Ammon's horn (tissue), 1 donor: ENCODE measurements at places on chromosomes 5 and 9.

DNA sequence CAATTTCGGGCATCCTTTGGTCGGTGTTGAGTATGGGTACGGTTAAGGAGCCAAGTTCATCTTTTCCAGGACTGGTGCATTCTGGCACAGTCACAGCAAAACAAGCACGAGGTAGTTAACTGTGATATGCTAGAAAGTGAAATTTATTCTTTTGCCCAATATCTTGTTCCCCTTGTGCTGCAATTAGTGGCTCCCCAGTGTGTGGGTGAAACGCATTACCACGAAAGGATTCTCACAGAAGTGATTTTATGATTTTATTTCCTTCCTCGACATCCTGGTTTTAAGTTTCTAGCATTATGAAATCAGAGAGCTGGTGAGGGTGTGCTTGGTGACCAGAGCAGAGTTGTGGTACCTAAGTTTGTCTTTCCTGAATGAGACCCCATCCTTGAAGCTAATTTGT lies 1.5 kb downstream of the FRMPD1 start:
- DNase-seq: no peak

GRCh38 chr9:4762886-4763541 lies 22.0 kb upstream of the AK3 start:
- DNase-seq: no peak

- no peak for DNase-seq
These were observed 26.9 kb downstream of the GPRIN1 start for GRCh38 chr5:176583076-176583475.

DNA sequence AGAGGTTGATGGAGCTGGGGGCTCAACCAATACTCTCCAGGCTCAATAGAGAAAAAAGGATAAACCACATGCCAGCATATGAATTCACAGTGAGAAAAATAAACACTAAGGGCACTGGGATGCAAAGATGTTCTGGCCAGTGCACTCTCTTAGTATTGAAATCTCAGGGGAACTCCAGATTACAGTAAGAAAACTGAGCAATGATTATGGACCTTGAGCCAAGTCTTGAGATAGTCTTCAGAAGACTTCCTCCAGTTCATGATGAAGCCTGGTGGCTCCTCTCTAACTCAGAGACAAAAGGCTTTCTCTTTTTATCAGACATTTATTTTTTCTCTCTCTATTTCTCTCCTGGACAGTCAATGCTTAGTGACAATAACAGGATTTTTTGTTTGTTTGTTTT lies 139.8 kb upstream of the SPEF2 start:
- no peak for DNase-seq

DNA sequence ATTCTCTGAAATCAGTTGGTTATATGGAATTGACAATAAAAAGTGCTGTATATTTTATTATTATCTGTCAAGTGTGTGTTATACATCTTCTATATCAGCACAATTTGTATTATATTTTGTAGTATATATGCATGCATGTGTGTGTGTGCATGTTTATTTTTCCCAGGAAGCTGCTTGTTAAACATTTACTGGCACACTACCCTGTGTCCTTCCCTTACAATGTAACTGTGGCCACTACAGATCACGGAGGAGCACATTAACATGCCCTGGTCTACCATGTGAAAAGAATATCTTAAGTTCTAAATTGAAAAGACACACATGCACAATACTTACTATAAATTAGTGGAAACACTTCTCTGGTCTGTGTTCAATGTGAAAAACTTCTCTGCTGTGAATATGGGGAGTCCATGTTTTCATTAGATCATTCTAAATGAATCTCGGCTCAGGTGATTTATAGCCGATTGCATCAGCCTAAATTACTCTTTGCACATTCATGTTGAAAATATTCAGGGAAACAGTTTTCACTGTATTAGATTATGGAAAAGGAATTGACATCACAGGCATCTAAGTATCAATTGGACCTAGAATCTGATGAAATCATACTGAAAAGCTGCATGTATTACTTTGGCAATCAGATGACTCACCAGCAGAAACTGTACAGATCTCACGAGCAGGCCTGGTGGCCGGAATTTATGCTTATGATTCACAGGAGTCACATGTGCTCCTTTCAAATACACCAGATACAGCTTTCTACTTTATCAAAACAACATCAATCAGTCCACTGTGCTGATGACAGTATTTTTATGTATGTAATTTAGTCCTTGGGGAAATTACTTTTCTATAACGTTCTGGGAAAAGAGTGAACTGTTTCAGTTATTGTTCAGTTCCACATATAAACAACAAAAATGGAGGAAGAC lies 39.4 kb downstream of the LURAP1L start:
- DNase-seq: peak; percentile 57

GRCh38 chr9:111963995-111964394 lies 67.4 kb downstream of the UGCG start:
- DNase-seq: no peak

GRCh38 chr9:116899337-116900006 lies 212.4 kb downstream of the TRIM32 start:
- DNase-seq: no peak

- no peak for DNase-seq
These were observed 101.7 kb downstream of the ADRB2 start for GRCh38 chr5:148928141-148928540.

DNA sequence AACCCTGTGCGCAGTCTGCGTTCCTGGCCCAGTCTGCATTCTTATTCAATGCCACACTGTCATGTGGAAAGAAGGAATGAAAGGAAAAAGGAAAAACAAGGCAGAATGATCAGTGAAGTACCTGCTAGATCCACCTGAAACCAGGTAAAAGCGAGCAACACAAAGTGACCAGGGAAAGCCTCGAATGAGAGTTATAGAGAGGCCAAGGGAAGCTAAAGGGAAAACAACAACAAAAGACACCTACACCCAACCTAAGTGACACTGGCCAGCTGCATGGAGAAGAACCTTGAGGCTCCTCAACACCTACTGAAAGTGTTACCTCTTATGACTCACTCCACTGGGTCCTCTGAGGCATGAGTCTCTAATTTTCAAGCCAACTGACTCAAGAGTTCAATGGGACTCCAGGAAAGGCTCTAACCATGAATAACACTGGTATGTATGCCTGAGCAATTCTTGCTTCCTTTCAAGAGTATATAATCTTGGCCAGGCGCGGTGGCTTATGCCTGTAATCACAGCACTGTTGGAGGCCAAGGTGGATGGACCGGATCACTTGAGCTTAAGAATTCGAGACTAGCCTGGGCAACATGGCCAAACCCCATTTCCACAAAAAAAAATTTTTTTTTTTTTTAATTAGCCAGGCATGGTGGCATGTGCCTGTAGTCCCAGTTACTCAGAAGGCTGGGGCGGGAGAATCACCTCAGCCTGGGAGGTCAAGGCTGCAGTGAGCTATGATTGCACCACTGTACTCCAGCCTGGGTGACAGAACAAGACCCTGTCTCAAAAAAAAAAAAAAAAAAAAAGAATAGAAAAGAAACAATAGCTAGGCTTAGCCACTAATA lies 29.0 kb downstream of the MTMR12 start:
- DNase-seq: no peak

GRCh38 chr5:124724357-124725039 lies 21.9 kb downstream of the ZNF608 start:
- no peak for DNase-seq

DNA sequence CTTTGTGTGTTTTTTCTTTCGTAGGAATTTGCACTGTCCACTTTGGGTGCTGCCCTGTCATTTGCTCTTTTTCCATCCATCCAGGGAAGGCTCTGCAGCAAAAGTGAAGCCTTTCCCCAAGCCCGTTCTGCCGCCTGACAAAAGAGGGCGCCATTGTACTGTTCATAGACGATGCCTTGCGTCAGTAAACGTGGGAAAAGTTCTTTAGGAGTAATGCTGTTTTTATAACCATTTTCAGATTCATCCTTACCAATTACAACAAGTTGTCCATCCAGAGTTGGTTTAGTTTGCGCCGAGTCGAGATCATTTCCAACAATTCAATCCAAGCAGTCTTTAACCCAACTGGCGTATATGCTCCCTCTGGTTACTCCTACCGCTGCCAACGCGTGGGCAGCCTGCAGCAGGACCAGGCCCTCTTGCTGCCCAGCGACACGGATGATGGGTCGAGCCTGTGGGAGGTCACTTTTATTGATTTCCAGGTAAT lies 34.3 kb upstream of the RPS23 start:
- peak; percentile 87 for DNase-seq

DNA sequence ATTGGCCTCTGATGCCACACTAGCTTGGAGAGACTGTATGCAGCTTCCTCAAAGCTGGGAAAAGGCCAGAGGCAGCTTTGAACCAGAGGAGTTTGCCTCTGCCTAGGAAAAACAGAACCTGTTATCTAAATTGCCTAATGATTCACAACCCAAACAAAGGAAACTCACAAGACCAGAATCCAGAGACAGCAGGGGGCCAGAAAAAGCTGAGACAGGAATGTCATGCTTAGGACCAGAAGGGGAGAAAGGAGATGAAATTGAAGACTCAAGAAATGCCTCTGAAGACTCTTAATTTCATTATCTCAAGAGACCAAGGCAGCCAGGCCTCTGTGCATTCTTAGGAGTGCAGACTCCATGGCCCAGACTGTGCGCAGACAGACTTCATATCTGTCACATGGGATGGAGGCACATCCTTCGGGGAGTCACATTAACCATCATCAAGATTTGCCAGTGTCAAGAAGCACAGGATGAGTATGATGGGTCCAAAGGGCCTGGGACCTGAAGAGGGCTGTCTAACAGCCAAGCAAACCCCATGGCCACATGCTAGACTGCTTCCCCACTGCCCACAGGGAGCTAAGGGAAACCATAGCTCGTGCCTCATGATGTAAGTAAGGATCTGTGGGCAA lies 57.3 kb downstream of the ARSB start:
- no peak for DNase-seq

DNA sequence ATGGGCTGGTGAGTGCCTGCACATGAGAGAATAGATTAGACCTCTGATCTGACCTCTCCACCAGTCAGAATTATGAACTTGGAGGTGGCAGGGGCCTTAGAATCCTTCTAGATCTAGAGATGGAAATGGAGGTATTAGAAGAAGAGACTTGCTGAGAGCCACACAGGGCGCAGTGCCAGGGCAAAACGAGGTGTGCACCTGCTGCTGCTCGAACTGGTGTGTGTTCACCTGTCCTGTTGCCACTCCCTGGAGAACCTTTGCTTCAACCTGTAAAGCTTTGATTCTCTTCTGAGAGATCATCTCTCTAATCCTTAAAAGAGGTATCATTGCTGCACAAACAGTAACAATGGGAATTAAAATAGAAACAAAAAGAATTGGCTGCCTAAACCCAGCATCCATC lies 24.9 kb downstream of the FRMPD1 start:
- no peak for DNase-seq

DNA sequence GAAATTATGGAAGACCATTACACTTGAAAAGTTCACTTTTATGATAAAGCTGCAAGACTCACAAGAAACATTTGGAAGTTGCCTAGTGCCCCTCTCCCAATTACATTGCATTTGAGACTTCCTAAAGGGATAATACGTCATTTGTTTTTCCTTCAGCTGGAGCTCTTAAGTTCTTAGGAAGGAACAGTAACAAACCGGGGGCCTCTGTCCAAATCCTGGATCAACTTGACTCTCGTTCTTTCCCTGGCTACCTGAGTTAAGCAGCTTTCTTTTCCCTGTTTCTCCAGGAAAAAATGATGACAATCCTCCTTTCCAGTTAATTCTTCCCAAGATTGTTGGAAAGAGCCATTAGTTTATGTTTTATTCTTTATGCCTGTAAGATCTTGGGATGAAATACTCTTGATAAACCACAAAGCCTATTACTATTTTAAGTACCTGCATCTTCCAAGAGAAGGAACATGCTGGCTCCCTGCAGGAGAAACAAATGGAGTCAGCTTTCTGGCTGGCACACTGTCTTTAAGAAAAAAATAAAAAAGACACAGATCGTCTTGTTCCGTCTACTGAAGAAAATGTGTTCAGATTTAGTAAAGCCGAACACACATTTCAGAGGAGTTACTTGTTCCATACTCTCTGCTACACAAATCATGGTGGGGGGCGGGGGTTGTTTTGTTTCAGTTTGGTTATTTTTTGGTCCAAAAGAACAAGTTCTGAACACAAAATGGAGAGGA lies 297.9 kb downstream of the EFNA5 start:
- DNase-seq: no peak

- DNase-seq: no peak
These were observed 44.7 kb upstream of the HTR4 start for GRCh38 chr5:148699028-148699427.

DNA sequence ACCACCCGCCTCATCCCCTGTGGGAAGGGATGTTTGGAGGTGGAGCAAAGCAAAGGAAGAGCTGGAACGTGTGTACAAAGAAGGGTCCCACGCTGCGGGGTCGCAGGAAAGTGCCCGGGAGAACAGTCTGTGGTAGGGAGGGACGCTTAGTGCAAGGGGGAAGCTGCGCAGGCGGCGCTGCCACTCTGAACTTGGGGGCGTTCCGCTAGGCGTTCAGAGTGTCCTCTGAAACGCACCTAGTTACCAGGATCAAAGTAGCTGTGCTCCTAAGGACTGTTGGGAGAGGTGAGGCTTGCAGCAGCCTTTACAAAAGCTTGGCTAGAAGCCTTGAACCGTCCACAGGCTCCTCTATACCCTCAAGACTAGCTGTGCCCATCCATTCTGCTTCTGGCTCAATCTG lies 29.3 kb upstream of the PDE8B start:
- DNase-seq: no peak

DNA sequence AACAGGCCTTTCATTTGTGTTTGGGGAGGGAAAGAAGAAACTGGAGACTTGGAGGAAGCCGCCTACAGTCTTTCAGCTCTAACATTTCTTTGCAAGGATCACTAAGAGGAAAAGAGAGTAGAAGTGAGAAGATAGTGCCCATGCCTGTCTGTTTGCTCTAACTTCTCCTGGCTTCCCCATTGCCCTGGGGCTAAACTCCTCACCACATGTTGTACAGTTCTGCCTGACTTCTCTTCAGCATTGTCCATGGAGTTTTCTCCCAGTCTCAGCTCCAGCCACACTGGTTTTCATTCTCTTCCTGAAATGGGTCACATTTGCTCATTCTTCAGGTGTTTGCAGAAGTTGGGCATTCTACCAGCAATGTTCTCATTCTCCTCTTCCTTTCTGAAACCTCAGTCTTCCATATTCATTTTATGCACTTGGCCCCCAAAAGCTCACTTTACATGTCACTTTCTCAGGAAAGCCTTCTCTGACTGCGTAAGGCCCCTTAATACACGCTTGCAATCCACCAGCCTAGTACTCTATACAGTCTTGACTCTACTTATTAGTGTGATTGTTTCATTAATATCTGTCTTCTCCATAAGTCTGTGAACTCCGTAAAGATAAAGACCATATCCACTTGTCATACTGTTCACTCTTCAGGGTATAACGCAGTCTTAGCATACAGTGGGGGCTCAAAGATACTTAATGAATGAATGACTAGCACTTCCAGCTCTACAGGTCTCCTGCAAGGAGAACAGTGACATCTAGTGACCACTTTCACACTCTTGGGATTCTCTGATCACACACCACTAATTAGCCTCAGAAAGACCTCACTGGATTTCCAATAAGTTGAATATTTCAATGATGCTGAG lies 40.2 kb upstream of the TRIM32 start:
- DNase-seq: peak; percentile 71

- no peak for DNase-seq
These were observed 361.9 kb downstream of the MAT2B start for GRCh38 chr5:163867324-163867723.

- no peak for DNase-seq
These were observed 1.8 kb downstream of the ELAVL2 start for GRCh38 chr9:23823986-23824829.
